NCI-H2171 treated with DMSO at 0.1 percent for 48 hours (cell line): ENCODE measurements at places on chromosomes 7 and 10.

DNA sequence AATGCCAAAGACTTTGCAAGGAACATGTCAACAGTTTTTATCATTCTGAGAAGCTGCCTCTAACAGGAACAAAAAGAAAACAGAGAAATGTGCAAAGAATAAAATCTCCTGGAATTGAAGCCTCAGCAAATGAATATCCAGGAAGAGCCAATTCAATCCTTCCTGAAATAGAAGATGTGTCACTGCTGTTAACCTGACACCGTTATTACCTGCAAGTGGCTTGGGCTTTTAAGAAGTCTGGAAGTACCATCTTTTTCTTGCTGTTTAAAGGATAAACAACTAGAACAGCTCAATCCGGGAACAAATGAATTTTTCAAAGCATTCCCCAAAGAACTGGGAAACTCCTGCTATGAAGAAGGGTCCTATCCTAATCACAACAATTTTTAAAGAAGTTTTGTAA lies 434.8 kb downstream of the KCNMA1 start:
- DNase-seq = peak; percentile 17

DNA sequence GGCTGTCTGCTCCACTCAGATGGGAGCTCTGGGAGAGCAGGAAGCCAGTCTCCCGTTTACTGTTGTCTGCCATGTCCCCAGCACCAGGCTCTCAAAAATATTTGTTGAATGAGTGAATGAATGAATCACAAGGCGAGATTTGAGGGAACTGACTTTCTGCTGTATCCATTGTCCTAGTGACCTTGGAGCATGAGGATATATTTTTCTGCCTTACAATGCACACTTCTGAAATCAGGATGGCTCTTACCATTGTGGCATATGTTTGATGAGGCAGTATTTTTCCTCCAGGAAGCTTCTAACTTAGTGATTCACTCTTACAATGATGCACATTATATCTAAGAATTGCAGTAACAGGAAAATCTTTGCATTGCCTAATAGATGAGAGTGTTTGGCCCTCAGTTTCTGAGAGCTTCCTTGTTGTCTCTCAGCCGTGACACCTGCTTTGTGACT lies 136.4 kb downstream of the RPS24 start:
- no peak for DNase-seq

- no peak for DNase-seq
Measured at GRCh38 chr10:27747096-27747451, 1.5 kb upstream of the MKX start.

DNA sequence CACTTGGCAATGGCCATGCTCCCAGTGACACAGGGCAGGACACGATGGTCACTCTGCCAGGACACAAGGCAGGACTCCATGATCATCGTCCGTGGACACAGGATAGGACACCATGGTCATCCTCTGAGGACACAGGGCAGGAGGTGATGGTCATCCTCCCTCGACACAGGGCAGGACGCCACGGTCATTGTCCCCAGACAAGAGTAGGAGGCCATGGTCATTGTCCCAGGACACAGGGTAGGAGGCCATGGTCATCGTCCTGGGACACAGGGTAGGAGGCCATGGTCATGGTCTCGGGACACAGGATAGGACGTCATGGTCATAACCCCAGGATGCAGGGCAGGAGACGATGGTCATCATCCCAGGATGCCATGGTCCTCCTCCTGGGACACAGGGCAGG lies 289.2 kb downstream of the TCERG1L start:
- DNase-seq = no peak

- DNase-seq = peak; percentile 21
Measured at GRCh38 chr7:70743531-70744325, 388.2 kb upstream of the GALNT17 start.

- no peak for DNase-seq
Measured at GRCh38 chr7:146661435-146661834, 544.8 kb downstream of the CNTNAP2 start.

DNA sequence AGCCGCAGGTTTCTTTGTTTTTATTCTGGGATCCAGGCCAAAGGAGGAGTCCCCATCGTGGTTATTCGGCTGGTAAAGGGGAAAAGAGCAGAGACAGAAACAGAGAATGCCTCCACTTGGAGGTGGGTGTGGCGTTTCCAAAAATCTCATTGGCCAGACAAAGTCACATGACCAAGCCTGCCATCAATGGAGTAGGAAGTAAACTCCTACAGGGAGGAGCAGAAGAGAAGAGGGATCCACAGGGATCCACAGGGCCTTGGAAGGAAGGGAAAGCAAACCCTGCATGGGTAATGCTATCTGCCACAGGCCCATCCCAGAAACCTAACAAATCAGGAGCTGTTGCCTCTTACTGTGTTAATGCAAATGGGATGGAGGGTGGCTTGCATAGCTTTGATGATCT lies 425.7 kb upstream of the GALNT17 start:
- DNase-seq = no peak

GRCh38 chr7:6157685-6158423 lies 114.6 kb downstream of the CYTH3 start:
- DNase-seq = no peak

GRCh38 chr10:38027986-38028385 lies 17.5 kb downstream of the ZNF33A start:
- no peak for DNase-seq

GRCh38 chr7:2897023-2897422 lies 52.9 kb upstream of the GNA12 start:
- DNase-seq = no peak

GRCh38 chr7:7944619-7945282 lies 23.8 kb upstream of the GLCCI1 start:
- DNase-seq = peak; percentile 40

DNA sequence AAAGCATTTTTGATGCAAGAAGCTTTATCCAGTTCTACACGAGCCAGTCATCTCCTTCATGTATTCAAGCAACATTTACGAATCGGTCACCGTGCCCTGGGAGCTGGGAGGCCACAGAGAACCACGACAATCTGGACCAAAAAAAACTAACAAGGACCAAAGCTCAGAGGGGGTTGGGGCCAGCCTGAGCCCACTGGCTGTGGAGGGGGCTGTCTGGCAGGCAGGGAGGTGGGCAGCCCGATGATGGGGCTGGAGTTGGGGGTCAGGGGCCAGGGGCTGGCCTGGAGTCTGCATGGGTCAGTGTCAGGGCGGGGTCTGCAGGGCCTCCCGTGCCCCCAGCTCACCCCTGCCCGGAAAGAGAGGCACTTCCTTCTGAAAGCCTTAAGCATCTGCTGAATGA lies 12.5 kb upstream of the GRIFIN start:
- DNase-seq = no peak

DNA sequence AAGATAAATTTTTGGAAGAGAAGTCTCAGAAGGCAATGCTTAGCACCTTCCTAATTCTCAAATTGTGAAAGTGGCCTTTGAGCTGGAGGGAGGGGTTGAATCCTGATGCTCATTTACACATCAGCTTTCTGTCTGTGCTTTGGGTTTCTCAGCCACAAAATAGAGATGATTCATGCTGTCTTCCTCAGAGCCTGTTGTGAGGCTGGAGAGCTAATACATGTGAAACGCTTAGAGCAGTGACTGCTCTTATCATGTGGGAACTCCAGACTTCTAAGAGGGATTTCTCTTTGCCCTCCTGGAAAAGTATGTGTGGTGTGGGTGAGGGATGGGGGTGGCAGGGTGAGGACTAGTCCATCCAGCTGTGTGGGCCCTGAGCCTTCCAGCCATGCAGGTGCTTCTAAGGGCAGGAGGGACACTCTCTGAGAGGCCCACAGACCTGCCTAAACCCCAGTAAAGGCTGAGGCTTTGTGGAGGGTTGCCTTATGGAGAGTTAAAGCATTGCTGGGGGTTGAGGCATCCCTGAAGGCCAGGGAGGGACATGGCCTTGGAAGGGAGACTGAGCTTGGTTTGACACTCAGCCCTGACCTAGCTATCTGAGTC lies 4.8 kb upstream of the EVX1 start:
- no peak for DNase-seq

- DNase-seq = no peak
Measured at GRCh38 chr10:42827201-42827600, 44.6 kb downstream of the BMS1 start.

DNA sequence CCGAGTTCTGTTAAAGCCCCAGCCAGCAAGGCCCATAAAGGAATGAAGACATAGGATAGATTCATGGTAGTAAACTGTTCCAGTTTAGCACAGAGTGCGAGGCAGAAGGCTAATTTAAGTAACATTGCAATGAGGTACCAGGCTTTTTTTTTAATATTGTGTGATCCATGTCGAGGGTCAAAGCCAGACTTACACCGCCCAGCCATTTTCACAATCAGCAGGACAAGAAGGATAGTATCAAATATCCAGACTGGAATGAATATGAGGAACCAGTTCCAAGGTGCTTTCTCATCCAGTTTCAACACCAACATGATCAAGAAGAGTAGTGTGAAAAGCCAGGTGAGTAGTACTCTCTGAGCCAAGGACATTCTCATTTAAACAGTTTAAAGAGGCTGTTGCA lies 4.2 kb downstream of the TMEM60 start:
- no peak for DNase-seq

GRCh38 chr7:70700941-70701425 lies 431.0 kb upstream of the GALNT17 start:
- DNase-seq = no peak

- DNase-seq = no peak
Measured at GRCh38 chr7:141738592-141739013, 445 bp downstream of the SSBP1 start.

- no peak for DNase-seq
Measured at GRCh38 chr10:78375854-78376785, 342.5 kb downstream of the RPS24 start.

- DNase-seq = peak; percentile 32
Measured at GRCh38 chr7:132430041-132430855, 146.0 kb downstream of the PLXNA4 start.

- no peak for DNase-seq
Measured at GRCh38 chr10:112369495-112370423, 4.2 kb upstream of the ACSL5 start.

- DNase-seq = no peak
Measured at GRCh38 chr10:121984463-121984862, 4.5 kb upstream of the TACC2 start.

GRCh38 chr7:37425498-37425897 lies 23.2 kb downstream of the ELMO1 start:
- no peak for DNase-seq

GRCh38 chr10:102120991-102121738 lies 997 bp upstream of the LDB1 start:
- peak; percentile 15 for DNase-seq

DNA sequence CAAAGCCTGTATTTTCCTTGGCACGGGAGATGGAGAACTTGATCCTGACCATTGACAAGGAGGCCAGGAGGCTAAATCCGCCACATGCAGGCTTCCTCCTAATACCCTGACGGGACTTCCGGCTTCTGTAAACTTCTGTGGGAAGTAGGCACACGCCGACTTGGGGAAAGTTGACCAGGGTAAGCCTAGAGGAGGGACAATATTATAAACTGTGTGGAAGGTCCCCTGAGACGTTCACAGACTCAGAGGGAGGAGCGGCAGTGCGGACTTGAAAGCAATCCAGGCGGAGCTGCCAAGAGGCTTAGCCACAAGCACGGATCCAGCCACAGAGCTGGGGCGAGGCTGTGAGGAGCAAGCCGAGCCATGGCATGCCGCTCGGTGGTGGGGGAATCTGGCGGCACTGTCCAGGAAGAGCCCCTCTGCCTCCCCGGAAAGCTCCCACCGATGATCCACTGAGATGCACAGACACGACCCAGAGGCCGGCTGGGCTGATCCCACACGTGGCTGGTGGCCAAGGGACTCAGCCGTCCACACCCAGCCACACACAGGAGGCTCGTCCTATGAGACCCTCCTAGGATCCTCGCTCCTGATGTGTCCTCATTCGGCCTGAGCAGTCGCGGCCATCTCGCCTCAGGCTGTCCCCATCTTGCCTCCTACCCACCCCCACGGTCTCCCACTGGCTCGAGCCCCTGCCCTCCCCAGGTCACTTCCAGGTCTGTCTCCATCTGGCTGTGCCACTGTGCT lies 40.0 kb upstream of the INSIG1 start:
- DNase-seq = no peak

- no peak for DNase-seq
Measured at GRCh38 chr10:101643546-101643945, 51.4 kb downstream of the FBXW4 start.

DNA sequence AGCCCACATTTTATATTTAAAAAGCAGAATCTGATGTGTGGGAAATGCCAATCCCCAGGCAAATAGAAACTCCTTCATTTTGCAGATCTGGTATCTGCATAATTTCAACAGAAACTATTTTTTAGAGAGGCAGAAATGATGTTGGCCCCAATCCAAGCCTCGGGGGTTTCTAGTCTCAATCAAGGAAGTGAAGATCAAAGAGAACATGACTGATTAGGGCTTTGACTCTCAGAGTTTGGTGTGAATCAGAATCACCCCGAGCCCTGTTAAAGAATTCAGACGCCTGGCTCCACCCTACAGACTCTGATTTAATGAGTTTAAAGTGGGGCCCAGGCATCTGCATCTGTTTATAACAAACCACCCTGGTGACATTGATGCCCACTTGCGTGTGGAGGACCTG lies 36.7 kb upstream of the UBE2H start:
- no peak for DNase-seq

DNA sequence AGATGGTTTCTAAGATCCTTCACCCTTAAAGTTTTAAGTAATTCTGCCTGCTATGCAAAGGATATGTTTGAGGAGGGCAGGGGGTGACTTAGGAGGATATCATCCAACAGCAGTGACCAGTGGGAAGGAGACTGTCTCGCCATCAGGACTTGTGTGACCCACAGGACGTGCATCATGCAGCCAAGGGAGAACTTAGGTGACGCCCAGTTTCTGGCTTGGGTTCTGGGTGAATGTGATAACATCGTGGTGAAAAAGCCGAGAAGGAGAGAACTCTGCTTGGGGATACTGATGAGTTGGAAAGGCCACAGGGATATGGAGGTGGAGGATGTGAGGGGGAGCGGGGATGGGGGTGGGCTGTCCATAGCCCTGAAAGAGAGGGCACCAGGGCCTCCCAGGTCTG lies 3.8 kb downstream of the WIPI2 start:
- no peak for DNase-seq

- no peak for DNase-seq
Measured at GRCh38 chr10:125984346-125984745, 88.0 kb downstream of the FANK1 start.

GRCh38 chr7:13327669-13328068 lies 640.2 kb downstream of the ARL4A start:
- no peak for DNase-seq

DNA sequence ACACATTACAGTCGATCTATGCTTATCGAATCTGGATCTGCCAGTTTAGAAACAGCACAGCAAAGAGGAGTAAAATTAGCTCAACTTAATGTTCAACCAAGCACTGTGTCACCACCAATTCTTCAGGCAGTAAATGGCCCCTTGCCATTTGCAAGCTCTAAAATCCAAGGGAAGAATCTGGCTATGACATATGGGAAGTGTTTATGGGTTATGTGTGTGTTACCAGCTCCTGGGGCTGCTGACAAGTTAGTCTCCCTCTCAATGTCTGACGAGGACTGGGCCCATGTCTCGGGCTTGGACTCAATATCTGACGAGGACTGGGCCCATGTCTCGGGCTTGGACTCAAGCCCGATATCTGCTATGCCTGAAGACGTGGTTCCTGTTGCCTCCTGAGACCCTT lies 5.7 kb upstream of the ITIH2 start:
- no peak for DNase-seq

- DNase-seq = peak; percentile 12
Measured at GRCh38 chr7:137760111-137760510, 86.7 kb downstream of the DGKI start.
